ENCODE measurements at places on chromosomes 16 and 17.

GRCh38 chr17:77716289-77716926 lies 242.1 kb upstream of the TNRC6C start:
- DNase-seq = no peak

DNA sequence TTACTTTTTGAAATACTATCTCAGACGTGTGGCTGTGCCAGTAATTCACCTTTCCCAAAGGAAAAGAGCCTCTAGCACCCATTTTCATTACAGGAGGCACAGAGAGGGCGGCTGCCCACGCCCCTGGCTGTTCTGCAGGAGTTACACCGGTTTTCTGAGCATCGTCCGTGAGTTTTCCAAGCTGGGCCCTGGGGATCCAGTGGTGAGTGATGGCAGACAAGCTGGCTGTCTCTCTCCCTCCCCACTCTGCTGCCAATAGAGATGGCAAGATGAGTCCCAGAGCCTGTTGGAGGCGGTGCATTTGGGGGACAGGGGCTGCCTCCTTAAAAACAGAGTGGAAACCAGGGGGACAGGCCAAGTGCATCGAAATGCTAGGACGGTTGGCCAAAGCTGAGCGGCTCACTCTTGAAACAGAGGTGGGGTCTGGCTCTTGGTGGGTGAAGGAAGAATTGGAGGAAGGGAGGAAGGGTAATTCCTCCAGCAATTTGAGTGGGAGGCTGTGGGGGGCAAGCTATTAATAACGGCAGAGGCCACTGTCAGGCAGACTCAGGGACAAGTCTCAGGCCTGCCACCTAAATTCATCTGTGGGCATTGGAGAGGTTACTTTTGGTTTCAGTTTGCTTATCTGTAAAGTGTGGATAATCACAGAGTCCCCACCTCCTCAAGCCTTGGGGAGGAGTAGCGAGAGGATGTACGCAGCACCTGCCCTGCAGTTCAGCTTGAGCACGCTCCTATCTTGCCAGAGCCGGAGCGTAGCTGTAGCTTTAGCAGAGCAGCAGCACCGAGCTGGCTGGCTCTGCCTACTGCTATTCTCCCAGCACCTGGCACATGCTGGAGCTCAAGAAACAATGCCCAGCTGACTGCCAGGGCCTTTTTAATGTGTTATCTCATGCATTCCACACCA lies 7.5 kb upstream of the NOS2 start:
- peak; percentile 58 for DNase-seq

DNA sequence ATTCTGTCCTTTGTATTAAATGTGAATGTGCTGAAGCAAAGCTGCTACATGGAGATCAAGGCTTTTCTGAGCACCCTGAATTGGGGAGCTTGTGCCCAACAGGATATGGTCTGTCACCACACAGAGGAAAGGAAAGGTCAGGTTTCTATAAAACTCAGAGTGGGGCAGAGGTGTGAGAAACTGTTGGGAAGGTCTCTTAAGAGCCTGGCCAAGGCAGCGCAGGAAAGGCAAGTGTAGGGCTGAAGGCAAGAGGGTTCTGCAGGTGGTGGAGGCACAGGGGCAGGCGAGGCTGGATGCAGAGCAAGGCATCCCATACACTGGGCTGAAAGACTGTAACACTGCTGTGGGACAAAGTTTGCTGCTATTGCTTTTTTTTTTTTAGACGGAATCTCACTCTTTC lies 8.1 kb downstream of the COX6A2 start:
- DNase-seq = no peak

GRCh38 chr17:72053036-72053435 lies 67.8 kb upstream of the SOX9 start:
- no peak for DNase-seq

DNA sequence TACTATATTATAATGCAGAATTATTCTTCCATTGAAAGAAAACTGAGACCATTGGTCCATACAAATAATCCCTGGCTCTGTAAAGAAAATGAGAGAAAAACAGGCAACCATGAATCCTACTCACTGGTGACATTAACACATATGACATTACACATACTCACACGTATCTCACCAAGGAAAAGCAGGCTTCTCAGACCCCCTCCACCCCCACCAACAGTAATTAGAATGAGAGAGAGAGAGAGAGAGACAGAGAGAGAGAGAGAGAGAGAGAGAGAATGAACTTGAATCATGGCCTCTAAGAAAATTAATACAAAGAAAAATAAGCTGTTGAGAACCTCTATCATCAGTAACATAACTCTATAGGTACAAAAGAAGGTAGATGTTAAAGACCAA lies 132.0 kb downstream of the SNX11 start:
- DNase-seq = no peak

- DNase-seq = no peak
Measured at GRCh38 chr16:870856-871561, 70.5 kb upstream of the GNG13 start.

GRCh38 chr16:35559911-35560636 lies 2100.7 kb downstream of the TP53TG3F start:
- DNase-seq = no peak

DNA sequence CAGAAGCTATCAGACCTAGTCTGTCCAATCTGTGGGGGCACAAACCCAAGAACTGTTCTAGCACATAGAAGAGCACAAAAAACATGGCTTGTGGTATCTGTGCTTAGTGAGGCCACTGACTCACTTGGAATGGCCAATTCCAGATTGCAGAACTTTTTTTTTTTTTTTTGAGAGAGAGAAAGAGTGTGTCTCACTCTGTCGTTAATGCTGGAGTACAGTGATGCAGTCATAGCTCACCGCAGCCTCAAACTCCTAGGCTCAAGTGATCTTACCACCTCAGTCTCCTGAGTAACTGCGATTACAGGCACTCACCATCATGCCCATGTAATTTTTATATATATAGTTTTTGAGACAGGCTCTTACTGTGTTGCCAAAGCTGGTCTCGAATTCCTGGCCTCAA lies 77.2 kb upstream of the CLEC3A start:
- DNase-seq = no peak

DNA sequence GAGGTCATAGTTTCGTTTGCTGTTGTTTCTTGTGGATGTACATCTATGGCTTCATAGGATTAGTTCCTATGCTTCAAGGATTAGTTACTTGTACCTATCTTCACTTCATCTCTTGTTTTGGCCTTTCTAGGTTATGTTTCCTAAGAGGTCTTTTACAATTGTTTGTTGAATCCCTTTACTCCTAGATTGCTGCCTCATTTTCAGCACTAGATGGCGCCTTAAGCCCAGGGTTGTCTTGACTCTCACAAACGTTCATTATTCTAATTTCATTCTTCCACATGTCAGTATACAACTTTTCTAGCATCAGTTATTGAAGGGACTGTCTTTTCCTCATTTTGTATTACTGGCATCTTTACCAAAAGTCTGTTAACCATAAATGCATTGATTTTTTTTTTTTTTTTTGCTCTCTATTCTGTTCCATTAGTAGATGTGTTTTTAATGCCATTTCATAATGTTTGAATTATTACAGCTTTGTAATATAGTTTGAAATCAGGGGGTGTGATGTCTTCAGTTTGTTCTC lies 45.0 kb upstream of the NACA2 start:
- peak; percentile 37 for DNase-seq

DNA sequence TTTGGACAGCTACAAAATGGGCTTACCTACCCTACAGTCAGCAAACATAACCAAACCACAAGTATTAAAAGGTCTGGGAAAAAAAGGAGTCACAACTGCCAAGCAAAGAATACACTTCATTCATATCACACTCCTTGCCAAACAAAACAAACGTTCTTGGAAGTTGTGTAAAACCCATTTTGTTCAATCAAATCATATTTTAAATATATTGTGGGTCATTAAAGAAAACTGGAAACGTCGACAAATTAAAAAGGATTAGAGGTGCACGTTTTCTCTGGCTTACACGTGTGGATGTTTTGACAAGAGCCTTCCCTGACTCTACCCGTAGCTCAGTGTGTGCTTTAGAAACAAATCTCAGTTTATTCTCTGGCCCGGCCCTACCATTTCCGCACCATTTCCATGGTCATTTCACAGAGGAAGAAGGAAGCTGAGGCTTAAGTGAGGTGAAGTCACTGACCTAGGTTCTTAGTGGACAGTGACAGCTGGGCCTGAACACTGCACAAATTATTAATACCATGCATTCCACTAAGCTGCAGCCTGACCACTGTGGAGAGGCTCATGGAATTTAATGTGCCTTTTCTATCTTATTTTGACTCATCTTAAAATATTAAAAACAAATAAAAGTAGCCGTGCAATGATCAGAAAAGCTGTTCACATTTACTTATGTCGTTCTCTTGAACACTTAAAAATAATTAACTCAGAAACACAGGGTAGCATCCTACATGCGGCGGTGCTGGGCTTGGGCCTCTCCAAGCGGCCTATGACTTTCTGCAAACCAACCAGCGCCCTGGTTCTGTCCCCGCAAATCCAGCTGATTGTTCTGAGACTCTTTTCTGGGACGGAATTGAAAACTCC lies 968 bp downstream of the CEP112 start:
- no peak for DNase-seq

DNA sequence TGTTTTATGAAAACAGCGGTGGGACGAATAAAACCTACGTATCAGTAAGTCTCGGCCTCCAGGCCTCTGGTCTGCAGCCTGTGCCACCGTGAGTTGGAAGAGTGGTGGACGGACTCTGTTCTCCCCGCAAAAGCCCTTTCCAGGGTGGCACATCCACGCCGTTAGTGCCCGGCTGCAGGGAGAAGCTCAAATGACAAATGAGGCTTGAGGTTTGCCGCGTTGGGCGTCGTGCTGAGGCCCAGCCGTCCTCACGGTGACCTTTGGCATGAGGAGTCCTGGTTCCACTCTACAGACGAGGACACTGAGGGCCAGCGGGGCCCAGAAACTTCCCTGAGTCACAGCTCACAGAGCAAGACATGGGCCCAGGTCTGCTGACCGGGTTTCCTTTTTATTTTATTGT lies 40.2 kb downstream of the JPH3 start:
- DNase-seq = no peak

- DNase-seq = no peak
Measured at GRCh38 chr17:79473111-79473875, 137.6 kb downstream of the RBFOX3 start.

DNA sequence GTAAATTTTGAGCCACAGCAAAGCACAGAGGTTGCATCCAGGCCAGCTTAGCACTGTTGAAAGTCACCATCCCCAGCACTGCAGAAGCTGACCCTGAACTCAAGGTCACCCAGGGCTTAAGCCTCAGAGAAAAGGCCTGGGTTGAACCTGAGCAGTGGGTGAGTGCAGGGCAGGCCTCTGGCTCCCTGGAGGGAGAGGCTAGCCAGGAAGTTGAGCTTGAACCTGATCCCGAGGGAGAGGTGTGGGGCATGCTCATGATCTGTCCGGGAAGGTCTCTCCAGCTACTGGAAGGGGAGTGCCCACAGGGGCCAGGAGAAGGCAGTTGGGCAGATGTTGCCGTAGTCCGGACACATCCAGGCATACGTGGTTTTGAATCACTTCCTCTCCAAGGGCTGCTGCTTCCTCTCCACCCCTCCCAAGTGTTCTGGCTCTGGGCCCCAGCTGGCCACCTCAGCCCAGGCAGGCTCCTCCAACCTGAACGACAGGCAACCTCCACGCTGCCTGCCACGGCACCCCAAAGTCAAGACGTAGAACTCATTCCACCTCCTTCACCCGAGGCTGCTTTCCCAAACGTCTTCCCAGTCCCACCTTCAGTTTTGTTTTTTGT lies 18.4 kb downstream of the CARHSP1 start:
- no peak for DNase-seq

- no peak for DNase-seq
Measured at GRCh38 chr16:87570938-87571867, 31.1 kb upstream of the JPH3 start.

DNA sequence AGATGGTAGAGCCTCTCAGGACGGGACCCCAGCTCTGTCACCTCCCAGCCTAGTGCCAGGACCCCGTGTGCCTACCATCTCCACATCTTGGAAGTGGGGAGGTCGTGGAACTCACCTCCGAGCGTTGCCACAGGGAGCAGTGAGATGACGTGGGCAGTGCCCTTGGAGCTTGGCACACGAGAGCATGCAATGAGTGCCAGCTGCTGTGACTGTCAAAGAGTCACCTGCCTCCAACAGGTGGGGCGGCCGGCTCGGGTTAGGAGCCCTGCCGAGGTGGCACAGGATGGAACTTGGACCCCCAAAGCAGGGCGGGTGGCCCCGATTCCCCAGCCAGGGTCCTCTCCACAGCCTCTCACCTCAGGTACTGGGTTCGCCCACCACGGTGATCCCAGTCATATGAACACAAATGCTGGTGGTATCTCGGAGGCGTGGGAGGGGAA lies 5.5 kb downstream of the VPS4A start:
- no peak for DNase-seq

DNA sequence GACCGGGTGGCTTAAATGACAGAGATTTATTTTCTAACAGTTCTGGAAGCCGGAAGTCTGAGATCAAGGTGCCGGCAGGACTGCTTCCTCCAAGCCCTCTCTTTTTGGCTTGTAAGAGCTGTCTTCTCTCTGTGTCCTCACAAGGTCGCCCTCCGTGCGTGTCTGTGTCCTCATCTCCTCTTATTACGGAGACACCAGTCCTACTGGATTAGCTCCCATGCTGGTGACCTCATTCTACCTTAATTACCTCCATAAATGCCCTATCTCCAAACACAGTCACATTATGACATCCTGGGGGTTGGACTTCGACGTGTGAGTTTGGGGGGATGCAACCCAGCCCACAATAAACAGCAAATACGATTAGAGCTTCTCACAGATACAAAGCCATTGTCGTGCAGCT lies 161.5 kb downstream of the FOXL1 start:
- DNase-seq = no peak

- no peak for DNase-seq
Measured at GRCh38 chr16:66324815-66325515, 41.5 kb upstream of the CDH5 start.

DNA sequence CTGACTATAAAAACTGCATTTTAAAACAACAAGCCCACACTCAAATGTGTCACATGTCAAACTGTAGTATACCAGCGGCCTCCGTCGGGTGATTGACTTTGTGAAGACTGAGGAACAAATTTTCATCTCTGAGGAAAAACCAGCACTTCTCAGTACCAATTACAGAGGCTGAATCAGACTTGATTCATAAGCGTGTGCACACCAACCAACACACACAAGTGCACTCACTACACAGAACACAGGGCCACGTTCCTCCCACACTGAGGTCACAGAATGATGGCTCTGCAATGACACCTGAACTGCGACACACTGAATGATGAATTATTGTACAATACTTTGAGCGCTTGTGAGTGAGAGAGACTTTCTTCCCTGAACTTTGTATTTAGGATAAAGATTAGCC lies 29.6 kb downstream of the XPO6 start:
- peak; percentile 59 for DNase-seq

DNA sequence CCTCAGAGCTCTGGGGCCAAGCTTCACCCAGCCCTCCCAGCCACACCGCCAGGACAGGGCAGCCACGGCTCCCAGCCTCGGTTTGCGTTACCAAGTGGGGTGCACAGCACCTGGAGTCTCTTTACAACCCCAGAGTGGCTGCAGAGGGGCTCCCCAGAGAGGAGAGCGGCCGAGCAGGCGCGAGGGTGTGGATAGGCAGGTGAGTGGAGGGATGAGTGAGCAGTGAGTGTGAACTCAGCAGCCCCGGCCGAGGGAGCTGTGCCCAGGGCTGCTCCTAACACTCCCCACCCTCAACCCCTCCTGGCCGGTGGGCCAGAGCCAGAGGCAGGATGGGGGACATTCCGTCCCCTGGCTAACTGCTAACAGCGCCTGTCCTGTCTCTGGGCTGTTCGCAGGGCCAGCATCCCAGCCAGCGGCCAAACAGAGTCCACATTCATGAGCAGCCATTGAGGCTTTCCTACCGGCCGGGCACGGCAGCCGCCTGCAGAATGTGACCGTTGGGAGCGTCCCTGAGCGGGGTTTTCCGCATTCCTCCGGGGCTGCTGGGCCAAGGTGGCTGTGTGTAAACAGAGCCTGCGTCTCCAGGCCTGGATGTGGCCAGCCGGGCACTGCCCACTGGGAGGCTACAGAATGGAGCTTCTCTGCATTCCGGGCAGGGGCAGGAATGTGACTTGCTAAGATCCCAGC lies 5.3 kb downstream of the ZNF469 start:
- no peak for DNase-seq

Measured in activated CD4-positive, alpha-beta T cell treated with anti-CD3 and anti-CD28 coated beads for 4 hours (primary cell).